Articular chondrocyte of knee joint (primary cell): ENCODE measurements at places on chromosomes 7 and 10. TPM values are rescaled to one million over a fixed set of nuclear protein-coding genes. Genes with fewer than 3 reads are reported as not detected.

COL13A1 gene
- total RNA-seq: 0.43 TPM in 1 of 2 replicates, not detected in the other

DNA2 gene
- total RNA-seq: 5.1 and 12.2 TPM in 2 replicates

CYP3A7 gene
- 0.32 TPM in 1 of 2 replicates, not detected in the other for total RNA-seq

FAM180A gene
- 53.3 and 53.4 TPM in 2 replicates for total RNA-seq

TCAF1 gene
- 71.9 and 81.0 TPM in 2 replicates for total RNA-seq

TMEM236 gene
- total RNA-seq: 0.22 and 0.26 TPM in 2 replicates

SFXN2 gene
- total RNA-seq: 2.7 and 5.4 TPM in 2 replicates

ADO gene
- total RNA-seq: 21.0 and 24.2 TPM in 2 replicates

DGKI gene
- 5.2 and 8.3 TPM in 2 replicates for total RNA-seq

EPHB4 gene
- total RNA-seq: 32.1 and 34.0 TPM in 2 replicates

NEURL1 gene
- 0.11 and 0.26 TPM in 2 replicates for total RNA-seq

PLAC9 gene
- 25.4 and 28.7 TPM in 2 replicates for total RNA-seq

SPDYE9 gene
- total RNA-seq: under 0.01 TPM in 1 of 2 replicates, not detected in the other

MBL2 gene
- not detected in 2 replicates for total RNA-seq

ANXA8L1 gene
- total RNA-seq: 0.32 TPM in 1 of 2 replicates, not detected in the other

C10orf67 gene
- total RNA-seq: not detected in 2 replicates

CDNF gene
- total RNA-seq: 2.7 and 3.5 TPM in 2 replicates

UTF1 gene
- not detected in 2 replicates for total RNA-seq

RAMP3 gene
- 0.11 and 0.13 TPM in 2 replicates for total RNA-seq

OLAH gene
- total RNA-seq: not detected in 2 replicates

SUN3 gene
- not detected in 2 replicates for total RNA-seq

NEBL gene
- total RNA-seq: 45.2 and 59.6 TPM in 2 replicates

ZNF736 gene
- total RNA-seq: 16.5 and 17.7 TPM in 2 replicates

MYH16 gene
- total RNA-seq: not detected in 2 replicates

CCL26 gene
- total RNA-seq: 0.65 and 1.2 TPM in 2 replicates

PBLD gene
- total RNA-seq: 20.8 and 34.9 TPM in 2 replicates

ZNF853 gene
- total RNA-seq: 0.86 and 4.8 TPM in 2 replicates

ELN gene
- total RNA-seq: 198 TPM in 2 replicates

STAMBPL1 gene
- total RNA-seq: 7.9 and 11.9 TPM in 2 replicates

RASA4B gene
- total RNA-seq: 0.76 and 2.4 TPM in 2 replicates

TEX36 gene
- not detected in 2 replicates for total RNA-seq

PWWP2B gene
- 7.7 and 8.1 TPM in 2 replicates for total RNA-seq

OR2A1 gene
- total RNA-seq: 0.32 and 0.39 TPM in 2 replicates

EGFR gene
- 84.3 and 84.5 TPM in 2 replicates for total RNA-seq

PDZD7 gene
- total RNA-seq: 0.86 and 0.91 TPM in 2 replicates

WDFY4 gene
- 0.11 and 0.13 TPM in 2 replicates for total RNA-seq

MACC1 gene
- total RNA-seq: 0.13 and 0.22 TPM in 2 replicates

ENTPD1 gene
- total RNA-seq: 0.26 and 0.32 TPM in 2 replicates

ZNF789 gene
- total RNA-seq: 5.1 and 6.9 TPM in 2 replicates

IFIT2 gene
- total RNA-seq: 7.4 and 9.9 TPM in 2 replicates

CACNA2D1 gene
- 17.9 and 21.7 TPM in 2 replicates for total RNA-seq

FKBP9 gene
- total RNA-seq: 296 and 300 TPM in 2 replicates

PRLHR gene
- total RNA-seq: not detected in 2 replicates
